ENCODE measurements at places on chromosomes 11 and 22.

- no peak for DNase-seq
Measured at GRCh38 chr11:116137753-116138152, 633.5 kb upstream of the CADM1 start.

- DNase-seq, result no peak
Measured at GRCh38 chr22:47367107-47367690, 604.7 kb downstream of the TBC1D22A start.

DNA sequence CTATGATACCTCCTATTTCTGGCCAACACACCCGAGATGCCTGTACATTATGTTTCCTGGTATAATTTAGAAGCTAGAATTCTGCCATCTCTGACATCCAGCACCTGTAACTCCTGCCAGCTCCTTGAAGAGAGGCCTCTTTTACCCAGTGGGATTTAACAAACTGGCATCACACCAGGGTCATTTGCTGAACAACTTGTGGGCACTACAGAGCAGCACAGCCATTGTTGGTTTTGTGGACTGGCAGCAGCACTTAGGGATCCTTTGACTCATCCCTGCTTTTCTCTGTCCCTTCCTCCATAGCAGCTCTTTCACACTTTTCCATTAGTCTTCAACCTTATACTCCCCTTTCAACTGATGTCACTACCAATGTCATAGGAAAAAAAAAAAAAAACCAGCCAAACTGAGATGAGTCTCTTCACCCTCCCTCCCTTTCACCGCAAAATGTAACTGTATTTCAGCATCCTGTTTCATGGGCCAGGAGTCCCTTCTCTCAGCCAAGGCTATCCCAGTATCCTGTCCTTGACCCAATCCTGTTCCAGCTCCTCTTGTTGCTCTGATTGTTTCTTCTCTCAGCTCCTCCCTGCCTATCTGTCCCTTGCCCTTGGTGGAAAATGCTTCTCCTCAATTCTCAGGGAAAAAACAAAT, 68.7 kb downstream of the PPFIBP2 start:
- no peak for DNase-seq

DNA sequence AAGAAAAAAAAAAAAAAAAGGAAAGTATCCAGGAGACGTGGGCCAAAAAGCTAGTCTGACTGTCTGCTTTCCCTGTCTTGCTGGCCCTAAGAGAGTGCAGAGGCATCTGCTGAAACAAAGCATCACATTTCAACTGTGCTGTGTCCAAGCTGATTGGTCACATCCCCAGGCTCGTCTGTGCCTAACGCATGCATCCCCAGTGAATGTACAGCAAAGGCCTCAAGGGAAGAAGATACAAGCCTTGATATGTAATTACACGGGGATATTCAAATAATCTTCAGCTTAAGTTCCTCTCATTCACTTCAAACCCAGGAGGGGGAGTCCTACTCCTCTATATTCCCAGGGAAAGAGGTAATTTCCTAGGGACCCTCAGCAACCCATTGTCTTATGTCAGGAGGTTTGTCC, 5.4 kb upstream of the SORL1 start:
- DNase-seq, result no peak

DNA sequence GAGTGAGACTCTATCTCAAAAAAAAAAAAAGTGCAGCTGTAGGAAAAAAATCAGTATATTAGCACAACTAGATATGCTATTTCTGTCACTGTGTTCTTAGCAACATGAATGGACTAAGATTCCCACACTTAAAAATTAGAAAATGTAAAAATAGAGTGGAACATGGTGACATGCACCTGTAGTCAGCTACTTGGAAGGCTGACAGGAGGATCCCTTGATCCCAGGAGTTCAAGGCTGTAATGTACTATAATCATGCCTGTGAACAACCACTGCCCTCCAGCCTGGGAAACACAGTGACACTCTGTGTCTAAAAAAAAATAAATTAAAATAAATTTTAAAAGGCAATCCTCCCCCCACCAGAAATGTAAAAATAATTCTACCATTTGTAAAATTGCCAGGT, 29.8 kb downstream of the PICALM start:
- DNase-seq, result no peak

DNA sequence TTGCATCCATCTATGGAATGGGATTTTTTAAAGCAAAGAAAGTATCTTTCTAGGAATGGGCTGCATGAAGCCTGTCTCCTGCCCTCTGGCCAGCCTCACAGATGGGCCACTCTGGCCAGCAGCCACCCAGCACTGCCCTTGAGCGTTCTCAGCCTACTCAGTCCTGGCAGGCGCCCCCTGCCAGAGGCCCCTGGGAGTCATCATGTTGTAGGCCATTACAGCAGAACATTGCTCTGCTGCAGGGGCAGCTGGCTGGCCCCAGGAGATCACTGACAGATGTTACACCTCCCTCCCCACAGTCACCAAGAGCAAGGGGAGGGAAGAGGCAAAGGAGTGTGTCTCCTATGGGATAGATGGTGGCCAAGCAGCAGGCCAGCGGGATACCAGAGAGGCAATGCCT, 363.7 kb downstream of the NXPE2 start:
- no peak for DNase-seq

DNA sequence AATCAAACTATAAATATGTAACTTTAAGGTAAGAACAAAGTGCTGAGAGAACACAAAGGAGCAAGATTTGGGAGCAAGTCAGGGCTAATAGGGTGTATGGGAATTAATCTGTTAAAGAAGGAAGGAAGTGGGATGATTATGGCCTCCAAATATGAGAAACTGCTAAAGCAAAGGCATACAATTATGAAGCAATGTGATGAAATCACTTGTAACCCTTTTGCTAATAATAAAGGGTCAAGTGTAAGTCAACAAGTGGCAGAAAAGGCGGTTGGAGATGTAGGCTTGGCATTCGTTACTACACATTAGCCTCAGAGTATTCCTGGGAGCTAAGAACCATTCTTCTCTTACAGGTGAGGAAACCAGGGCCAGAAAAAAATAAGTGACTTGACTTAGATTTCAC, 1002.3 kb upstream of the TENM4 start:
- DNase-seq, result no peak

DNA sequence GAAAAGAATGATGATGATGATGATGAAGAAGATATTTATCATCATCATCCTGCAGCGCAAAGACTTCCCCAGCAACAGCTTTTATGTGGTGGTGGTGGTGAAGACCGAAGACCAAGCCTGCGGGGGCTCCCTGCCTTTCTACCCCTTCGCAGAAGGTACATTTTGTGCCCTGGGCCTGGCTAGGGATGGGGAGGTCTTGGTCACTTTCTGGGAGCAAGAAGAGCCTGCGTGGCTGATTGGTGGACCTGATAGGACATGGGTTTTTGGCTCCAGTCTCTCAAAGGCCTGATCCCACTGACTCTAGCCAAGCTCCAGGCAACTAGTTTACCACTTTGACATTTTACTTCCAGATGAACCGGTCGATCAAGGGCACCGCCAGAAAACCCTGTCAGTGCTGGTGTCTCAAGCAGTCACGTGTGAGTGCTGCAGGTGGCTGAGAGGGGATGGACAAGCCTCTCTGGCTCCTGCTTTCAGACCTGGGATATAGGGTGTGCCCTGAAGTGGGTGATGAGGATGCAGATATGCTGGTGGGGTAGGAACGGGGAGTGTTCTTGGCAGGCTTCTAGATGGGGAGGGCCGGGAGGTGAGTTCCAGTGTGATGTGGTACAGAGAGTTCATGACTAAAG, 5.3 kb downstream of the SIDT2 start:
- DNase-seq, result no peak

DNA sequence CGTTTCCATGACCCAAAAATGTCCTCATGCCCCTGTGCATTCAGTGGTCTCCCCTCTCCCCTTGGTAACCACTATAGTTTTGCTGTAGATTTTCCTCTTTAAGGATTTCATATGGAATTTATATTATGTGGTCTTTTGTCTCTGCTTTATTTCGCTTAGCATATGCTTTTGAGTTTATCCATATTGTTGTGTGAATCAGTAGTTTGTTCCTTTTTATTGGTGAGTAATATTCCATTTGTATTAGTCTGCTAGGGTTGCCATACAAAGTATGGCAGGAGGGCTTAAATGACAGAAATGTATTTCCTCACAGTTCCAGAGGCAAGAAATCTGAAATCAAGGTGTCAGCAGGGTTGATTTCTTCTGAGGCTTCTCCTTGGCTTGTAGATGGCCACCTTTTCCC, 3.5 kb downstream of the ZNF74 start:
- DNase-seq, result no peak

GRCh38 chr11:91239359-91239758, 985.3 kb upstream of the FAT3 start:
- no peak for DNase-seq

- no peak for DNase-seq
Measured at GRCh38 chr11:1949922-1950321, 2.8 kb downstream of the MRPL23 start.

DNA sequence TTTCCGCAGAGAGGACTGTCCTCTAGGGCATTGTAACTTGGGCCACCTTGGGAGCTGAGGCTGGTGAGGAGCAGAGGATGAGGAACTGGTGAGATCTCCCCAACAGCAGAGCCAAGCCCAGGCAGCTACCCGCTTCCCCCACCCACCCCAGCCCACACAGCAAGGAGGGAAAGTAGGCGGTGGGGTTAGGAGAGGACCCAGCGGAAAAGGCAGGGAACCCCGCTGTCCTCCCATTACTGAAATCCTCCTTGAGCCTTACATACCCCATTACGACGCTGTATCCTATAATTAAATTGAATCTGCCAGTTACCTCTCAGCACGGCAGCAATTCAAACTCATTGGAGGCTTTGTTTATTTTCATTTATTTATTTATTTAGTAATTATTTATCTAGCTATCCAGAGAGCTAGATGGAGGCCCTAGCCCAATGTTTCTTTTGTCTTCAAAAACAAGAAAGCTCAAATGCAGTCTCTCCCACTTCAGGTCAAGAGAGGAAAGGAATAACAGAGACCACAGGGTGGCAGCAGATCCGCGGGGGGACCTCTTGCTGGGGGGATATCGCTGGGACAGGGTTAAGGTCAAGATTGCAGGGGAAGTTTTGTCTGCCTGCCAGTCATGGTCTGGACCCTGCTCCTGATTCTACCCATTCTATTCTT, 218.0 kb downstream of the ST3GAL4 start:
- no peak for DNase-seq

DNA sequence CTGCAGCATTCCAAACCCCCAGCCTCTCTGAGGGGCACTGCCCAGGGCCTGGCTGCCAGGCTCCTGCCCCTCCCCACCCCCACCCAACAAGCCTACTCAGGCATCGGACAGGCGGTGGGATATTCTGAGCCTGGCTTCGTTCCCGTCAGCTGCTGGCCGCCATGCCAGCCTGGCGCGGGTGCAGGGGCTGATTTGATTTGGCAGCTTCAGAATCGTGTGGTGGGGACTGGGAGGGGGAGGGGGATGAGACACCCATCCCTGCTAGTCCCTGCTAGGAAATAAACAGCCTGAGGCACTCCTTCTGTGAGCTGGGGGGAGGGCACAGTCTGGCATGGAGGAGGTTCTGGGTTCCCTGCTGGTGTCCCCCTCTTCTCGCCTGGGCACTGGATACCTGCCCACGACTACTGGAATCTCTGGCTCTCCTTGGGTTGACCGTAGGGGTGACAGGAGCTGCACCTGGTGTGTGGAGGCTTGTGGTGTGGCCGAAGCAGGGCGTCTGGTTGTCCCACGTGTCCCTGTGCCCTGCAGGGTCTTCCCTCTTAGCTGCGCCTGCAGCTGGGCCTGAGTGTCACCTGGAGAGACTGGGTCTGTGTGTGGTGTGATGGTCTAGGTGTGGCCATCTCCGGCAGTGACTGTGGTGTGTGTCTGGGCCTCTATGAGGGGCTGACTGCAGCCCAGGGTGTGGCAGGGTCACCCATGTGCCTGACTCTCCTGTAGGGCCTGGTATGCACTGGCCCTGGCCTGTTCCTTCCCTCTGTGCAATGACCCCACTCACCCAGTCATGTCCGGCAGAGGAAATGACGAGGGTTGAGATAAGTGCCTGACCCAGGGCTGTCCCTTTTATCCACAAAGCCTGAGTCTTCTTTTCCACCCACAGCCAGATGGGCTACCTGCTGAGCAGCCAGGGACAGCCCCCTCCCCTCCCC, 42.2 kb downstream of the PDE2A start:
- no peak for DNase-seq

DNA sequence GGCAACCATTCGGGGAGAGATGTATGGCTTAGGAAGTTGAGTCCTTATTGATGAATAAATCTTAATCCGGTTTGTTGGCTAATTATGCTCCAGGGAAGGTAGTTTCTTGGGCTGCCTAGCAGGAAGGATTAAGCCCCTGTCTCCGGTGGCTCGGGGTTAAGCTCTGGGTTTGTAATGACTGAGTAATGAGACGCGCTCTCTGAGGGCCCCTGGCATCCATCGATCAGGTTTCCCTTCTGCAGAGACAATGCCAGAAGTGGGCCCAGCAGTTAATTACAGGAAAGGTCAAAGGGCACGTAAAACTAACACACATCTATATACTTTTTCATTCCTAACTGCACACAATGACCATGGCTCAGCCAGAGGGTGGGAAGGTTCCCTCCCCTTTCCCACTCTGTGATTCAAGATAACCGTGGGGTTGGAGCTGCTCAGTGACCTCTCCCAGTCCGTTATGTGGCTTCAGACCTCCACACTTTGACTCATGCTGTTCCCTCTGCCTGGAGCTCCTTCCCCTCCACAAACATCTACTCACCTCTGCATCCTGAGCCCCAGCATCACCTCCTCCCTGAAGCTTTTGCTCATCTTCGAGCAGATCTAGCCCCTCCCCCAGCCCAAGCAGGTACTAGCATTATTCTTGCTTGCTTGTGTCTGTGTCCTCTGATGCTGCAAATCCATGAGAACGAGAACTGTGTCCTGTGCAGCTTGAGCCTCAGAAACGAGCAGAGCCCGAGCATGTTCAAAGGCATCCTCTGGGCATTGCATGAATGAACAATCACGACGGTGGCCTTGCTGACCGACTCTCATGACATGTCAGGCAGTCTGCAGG, 16.6 kb downstream of the SCUBE1 start:
- no peak for DNase-seq

DNA sequence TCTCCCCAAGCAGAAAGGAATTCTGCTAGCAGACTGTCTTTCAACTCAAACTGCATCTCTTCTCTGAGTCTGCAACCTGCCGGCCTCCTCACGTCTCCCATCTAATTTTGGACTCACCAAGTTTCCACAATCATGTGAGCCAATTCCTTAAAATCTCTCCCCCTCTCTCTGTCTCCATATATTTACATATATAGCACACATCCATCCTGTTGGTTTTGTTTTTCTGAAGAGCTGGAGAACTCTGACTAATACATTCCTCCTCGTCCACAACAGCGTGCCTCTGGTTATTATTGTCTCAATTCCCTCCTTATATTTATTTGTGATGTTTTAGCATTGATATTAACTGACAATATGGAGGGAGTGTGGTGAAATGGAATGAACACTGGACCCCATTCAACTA, 29.6 kb upstream of the FJX1 start:
- DNase-seq, result no peak

DNA sequence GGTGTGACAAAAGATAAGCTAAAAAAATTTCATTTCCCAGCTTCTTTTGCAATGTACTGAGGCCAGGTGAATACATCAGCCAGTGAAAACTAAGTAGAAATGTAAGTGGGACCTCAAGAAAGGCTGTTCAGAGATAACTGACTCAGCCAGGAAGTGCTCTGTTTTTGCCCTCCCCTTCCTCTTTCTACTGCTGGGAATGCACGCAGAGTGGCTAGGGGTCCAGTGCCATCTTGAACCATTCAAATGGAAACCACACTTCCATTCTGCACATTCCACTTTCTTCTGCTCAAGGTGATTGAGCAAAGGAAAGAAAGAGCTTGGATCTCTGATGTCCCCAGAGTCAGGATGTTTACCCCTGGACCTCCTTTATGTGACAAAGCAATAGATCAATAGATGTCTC, 27.8 kb upstream of the LMO2 start:
- DNase-seq, result no peak

All from stimulated activated CD4-positive, alpha-beta T cell treated with anti-CD3 and anti-CD28 coated beads, Interleukin-12 subunit alpha, Interleukin-12 subunit beta, amount 100 ng/mL, for 24 hours (primary cell).